Activated CD8-positive, alpha-beta memory T cell treated with anti-CD3 and anti-CD28 coated beads for 1 hour (primary cell): ENCODE measurements at places on chromosomes 2 and 18.

DNA sequence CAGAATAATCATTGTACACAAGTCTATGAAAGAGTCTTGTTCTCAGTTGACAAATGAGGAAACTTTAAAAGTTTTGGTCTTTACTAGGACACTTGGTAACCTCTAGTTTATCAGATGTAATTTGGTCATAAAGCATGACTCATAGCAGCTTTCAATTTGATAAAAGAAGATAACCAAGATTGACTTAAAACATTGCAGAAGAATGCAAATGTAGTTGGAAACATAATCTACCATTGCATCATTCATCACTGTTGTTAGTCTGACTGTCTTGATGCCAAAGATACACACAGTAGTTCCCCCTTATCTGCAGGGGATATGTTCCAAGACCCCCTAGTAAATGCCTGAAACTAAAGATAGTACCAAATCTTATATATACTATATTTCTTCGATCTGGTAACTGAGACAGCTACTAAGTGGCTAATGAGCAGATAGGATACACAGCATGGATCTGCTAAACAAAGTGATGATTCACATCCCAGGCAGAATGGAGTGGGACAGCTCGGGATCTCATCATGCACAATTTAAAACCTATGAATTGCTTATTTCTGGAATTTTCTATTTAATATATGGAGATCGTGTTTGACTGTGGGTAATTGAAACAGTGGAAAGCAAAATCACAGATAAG is 131.4 kb upstream of the CCDC68 start:
- no peak for DNase-seq

DNA sequence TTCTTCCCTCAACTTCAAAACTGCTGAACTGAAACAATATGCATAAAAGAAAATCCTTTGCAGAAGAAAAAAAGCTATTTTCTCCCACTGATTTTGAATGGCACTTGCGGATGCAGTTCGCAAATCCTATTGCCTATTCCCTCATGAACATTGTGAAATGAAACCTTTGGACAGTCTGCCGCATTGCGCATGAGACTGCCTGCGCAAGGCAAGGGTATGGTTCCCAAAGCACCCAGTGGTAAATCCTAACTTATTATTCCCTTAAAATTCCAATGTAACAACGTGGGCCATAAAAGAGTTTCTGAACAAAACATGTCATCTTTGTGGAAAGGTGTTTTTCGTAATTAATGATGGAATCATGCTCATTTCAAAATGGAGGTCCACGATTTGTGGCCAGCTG is 8.4 kb downstream of the HOXD8 start:
- DNase-seq, result no peak

GRCh38 chr18:31356025-31356424 is 20.6 kb upstream of the DSG4 start:
- DNase-seq, result no peak

GRCh38 chr2:8543060-8543382 is 138.8 kb upstream of the ID2 start:
- no peak for DNase-seq

- no peak for DNase-seq
These were observed 266.8 kb downstream of the NRXN1 start for GRCh38 chr2:50765146-50765545.

GRCh38 chr18:48026216-48026615 is 95.8 kb upstream of the SMAD2 start:
- no peak for DNase-seq

DNA sequence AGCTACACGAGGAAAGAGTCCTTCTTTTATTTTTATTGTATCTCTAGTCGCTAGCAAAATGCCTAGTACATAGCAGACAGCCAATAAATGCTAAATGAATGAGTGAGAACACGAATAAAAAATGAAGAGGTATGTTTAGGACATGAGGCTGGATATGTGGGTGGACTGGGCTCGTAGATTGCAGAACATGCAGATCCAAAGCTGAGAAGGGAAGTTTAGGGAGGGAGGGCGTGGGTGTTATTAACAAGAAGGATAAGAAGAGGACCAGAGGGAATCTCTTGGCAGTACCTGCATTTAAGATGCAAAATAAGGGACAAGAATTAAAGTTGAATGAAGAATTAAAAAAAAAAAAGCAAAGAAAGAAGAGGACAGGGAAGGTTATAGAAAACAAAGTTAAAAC is 161.1 kb downstream of the MAP2 start:
- DNase-seq, result no peak

DNA sequence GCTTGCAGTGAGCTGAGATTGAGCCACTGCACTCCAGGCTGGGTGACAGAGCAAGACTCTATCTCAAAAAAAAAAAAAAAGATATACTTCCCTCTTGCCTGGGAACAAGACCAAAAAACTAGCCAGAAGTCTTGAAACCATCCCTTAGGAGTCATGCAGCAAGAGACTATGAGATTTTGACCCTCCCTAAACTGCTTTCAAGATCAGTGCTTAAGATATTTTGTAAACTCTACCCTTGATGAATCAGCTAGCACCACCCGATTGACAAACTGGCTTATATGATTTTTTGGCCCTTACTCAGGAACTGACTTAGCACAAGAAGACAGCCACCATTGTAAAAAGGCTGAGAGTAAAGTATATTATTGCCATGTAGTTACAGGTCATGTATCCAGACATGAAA is 3.8 kb downstream of the SULT1C3 start:
- DNase-seq, result no peak

- DNase-seq, result no peak
These were observed 274.5 kb upstream of the SESTD1 start for GRCh38 chr2:179539124-179539511.

GRCh38 chr2:112622528-112622849 is 23.2 kb upstream of the SLC20A1 start:
- no peak for DNase-seq

DNA sequence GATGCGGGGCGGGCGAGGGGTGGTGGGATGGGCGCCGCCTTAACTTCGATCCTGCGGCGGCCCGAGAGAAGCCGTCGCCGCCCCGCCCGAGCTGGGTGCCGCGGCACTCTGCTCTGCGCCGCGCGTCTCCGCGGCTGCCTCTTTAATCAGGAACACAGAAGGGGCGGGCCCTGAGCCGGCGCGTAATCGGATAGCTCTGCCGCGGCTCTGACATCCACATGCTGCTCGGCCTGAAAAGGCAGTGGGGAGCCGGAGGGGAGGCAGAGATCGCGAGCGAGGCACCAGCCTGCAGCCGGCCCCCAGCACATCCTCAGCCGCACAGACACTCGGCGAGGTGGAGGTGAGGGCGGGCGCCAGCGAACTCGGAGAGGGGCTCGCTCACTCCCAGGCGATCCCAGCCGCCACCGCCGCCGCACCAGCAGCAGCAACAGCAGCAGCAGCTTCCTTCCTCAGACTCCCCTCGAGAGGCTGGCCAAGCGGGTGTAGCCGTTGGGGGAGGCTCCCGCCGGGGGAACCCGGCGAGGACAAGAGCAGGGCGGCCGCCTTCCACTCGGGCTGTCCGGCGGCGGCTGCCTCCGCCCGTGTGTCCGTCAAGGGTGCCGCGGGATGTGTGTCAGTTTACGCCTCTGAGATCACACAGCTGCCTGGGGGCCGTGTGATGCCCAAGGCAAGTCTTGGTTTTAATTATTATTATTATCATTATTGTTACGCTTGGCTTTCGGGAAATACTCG is at the start of gene NRP2:
Gene NRP2, plus strand, starts transcription at position 263 of the 732 bp plus-strand sequence. CDS start 790 bp downstream, outside the sequence.
- no peak for DNase-seq

DNA sequence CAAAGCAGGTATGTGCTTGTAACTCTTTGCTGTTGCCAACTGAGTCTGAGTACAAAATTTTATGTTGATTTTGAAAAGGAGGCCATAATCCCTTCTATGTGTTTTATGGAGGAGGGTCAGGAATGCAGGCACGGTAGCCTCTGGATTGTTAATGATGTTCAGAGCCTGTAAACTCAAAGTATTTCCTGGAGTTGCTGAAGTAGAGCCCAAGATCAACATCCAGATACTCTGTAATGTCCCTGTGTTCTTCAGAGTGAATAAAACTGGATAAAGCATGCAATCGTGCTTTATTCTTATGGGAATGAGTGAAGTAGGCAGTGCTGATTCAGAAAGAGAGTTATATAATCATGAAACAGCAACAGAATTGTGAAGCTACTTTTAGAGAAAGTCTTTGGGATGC is 61.8 kb upstream of the CHRNA1 start:
- DNase-seq, result no peak

DNA sequence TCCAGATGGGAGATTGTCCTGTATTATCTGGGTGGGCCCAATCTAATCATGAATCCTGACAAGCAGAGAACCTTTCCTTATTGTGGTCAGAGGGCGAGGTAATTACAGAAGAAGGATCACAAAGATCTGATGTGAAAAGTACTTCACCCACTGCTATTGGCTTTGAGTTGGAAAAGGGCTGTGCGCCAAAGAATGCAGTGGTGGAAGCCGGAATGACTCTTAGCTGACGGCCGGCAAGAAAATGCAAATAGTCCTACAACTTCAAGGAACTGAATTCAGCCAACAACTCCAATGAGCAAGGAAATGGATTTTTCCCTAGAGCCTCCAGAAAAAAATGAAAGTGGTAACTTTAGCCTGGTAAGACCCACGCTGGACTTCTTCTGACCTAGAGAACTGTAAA is 67.3 kb downstream of the CTNNA2 start:
- no peak for DNase-seq

DNA sequence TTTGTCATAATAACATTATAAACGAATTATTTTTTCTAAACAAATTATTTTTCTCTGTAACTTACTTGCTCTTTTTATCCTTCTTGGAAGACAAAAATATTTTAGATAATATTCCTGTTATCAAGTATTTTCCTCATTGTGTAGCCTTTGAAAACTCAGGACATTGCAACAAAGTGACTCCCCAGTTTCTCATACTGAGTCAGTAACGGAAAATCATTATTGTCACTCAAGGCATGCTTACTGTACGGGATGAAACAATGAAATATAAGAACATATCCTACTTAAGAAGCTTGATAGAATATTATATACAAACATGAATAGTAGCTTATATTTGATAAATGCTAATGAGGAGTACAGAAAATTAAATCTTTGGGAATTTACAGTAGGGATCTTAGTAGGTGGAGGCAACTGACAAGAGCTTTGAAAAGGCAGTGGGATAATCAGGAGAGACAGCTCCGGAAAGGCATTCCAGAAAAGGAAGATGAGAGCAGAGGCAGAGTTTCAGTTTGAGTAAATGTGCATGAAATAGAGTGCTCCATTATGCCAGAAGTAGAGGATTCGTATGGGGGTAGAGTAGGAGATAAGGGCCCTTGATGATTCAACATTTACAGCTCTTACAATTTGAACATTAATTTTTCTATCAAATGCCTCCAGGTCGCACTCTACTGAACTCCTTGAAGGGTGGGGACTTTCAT is 14.0 kb upstream of the YES1 start:
- DNase-seq, result no peak

- DNase-seq, result no peak
These were observed 40.1 kb upstream of the GRB14 start for GRCh38 chr2:164661349-164661748.

DNA sequence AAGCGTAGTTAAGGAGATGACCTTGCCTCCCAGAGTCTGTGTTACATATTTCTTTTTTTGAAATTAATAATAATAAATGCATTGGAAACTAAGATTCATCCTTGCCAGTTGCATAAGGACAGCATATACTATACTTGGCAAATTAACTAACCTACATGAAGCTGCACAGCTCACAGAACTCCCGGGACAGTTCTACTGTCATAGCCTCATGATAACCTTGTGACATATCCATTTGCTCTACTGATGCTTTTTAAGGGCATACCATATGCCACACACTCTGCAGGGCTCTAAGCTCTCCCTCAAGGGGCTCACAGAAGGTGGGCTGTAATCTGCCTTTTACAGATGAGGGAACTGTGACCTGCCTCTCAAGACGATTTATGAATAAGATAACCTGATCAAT is 3.8 kb downstream of the ITGB1BP1 start:
- no peak for DNase-seq

DNA sequence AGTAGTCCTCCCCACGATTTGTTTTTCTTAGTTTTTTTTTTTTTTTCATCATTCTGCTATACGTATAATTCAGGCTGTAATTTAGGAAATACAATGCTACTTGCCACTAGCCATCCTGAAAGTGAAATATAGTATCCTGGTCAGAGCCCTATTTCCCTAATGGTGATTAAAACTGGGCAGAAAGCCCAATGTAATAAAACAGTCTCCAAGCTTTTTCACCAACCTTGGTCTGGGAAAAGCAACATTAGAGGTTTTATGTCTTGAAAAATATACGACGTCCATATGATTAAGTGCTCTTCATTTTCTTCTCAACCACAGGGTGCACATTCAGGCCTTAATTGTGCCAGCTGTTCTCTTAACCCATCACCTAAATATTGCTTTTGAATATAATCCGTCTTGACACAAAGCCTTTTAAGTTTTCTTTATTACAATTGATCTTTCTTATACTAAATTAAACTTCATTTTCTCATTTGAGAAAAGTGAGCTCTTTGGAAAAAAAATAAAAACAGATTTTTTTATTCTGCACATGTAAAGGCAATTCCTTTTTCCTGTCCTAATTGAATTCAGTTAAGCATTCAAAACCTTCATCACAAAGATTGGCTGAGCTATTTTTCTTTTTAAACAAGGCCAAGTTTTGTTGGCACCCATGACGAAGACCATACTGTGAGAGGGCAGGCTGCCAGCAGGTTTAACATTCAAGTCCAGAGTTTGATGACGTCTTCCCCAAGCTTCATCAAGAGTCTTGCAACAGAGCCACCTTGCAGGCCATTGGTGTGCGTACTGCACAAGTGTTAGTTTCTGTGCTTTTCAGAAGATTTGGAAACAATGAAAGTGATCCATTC is 52.7 kb downstream of the MAP2 start:
- no peak for DNase-seq

- DNase-seq, result no peak
These were observed 109.9 kb upstream of the ID2 start for GRCh38 chr2:8571792-8572499.

DNA sequence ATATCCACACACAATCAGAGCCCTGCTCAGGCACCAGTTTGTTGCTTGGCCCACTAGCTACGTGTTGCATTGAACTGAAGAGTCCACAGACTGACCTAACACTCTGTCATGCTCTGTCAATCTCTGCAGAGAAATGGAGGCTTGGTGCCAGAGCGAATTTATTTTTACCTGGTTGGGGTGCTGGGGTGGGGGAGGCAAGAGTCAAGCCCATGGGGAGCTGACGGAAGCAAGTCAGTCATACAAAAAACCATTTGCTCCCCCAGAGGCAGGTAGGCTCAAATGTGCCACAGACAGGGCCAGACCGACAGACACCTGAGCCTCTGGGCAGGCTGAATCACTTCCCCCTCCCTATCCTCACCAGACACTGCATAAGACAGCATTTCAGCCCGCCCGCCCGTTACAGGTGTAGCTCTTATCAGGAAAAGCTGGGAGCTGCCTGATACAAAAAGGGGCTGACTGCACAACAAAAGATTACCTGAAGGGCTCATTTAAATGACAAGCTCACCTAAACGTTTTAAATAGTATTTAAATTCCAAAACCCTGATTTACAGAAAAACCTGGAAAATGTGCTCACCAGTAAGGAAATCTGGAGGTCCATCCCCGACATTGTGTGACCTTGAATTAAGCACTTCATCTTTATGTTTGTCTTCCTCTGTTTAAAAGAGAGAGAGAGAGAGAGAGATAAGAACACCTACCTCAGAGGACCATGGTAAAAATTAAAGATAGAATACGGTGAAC is 2.1 kb upstream of the PCBP1 start:
- peak; percentile 49 for DNase-seq

GRCh38 chr2:240955306-240956170 is 42.9 kb upstream of the SNED1 start:
- DNase-seq, result no peak
